Hematopoietic multipotent progenitor cell treated with erythropoietin and hydrocortisone succinate and interleukin-3 and kit ligand, for 6 days (in vitro differentiated cells): ENCODE measurements at places on chromosomes 5 and 9.

DNA sequence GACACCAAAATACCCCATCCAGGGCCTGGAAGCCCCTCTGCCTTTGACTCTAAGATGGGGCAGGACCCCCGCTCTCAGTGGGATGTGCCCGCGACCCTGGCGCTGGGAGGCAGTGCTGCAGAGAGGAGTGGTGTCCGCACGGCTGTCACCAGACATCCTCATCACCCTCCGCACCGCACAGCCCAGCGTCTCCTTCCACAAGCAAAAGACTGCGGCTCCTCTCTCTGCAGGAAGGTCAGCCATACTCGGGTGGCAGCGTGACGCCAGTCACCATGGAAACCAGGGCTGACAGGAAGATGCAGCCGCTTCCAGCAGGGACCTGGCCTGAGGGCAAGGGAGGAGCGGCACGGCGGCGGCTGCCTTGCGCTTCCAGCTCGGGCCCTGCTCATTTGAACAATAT lies 17.1 kb upstream of the SLC6A3 start:
- no peak for DNase-seq

DNA sequence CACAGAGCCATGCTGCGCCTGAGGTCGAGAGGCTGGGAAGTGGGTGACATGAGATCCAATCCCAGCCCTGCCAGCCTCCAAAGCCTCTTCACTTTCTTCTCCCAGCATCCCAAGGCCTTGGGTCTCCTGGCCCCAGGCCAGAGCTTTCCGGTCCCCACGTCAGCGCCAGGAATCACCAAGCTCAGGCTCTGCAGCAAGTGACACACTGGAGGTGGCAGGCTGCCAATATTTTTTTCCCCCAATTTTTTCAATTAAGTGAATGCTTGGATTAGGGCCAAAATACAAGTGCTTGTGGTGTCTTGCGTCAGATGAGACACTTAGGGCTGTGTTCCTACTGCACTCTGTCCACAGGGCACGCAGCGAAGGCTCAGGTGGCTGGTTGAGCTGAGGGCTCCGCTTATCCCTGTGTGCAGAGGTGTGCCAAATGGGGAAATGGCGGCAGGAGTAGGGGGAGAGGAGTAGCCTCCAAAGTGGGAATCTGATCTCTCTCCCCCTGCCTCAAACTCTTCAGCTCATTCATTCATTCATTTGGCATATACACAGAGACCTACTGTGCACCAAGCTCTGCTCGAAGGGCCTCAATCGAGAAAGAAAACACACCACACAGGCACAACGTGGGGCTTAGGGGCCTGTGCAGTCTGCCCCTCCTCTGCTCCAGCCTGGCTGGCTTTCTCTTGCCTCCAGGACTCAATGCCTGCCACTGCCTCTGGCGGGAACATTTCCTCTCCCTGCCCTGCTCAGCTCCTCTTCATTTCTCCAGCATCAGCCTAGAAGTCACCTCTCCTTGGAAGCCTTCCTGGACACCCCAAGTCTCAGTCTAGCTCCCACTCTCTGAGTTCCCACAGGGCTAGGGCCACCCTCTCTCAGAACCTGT lies 16.6 kb downstream of the SH3PXD2B start:
- peak; percentile 79 for DNase-seq

GRCh38 chr9:81431641-81432040 lies 257.7 kb downstream of the TLE1 start:
- no peak for DNase-seq

DNA sequence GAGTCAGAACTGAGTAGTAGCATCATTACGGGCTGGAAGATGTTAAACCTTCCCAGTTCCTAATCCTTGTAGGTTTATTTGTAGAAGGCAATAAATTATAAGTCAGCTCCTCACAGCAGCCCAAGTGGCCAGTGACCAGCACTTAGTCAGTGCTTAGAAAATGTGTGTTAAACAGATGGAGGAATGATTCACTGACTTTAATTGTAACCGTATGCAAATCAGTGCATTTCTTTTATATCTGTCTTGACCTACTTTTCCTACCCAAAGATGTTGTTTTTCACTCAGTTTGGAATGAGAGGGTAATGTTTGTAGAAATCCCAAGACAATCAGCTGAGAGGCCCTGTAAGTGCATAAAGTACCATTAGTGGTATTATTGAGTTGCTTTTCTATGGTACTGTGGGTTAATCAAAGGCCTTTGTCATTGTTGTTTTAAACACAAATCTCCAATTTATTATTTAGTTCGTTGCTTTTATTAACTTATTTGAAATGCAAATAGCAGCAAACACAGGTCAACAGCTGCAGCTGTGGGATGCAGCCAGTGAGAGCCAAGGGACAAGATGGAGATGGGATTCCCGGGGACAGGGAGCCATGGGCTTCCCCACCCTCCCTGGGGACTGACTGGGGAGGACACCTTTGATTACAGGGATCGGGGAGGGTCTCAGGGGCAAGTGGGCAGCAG lies 49.8 kb downstream of the MAP1B start:
- DNase-seq: no peak

DNA sequence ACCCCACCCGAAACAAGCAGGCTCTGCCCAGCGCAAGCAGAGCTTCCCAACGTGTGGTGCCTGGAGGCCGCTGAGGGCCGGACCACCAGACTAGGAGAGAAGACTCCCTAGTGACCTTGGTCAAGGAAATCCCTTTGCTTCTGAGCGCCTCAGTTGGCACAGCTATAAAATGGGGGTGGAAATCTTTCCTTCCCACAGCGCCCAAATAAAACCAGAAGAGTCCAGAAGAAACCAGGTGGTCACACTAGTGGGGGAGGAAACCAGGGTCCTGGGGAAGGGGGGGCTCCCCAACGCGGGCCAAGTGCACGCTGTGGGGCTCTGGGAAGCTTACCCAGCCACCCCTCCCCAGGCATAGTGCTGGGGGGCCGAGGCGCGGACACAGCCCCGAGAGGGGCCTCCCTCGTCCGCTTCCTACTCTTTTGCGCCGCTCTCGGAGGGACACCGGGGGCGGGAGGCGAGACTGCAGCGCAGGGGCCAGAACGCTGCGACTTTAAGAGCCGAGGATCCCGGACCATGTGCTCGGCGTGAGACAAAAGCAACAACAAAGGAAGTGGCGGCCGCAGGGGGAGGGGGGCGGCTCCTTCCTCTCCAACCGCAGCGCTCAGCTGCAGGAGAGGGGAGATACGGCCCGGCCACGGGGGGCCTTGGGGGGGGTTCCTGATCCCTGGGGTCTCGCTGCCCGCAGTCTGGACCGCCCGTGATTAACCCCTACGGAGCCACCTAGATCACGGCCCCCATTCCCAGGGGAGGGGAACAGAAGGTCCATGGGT lies 885 bp downstream of the RNF44 start:
- peak; percentile 92 for DNase-seq

- DNase-seq: no peak
Measured at GRCh38 chr5:108634617-108635288, 112.9 kb upstream of the FER start.

GRCh38 chr5:17340819-17341218 lies 123.4 kb downstream of the BASP1 start:
- peak; percentile 44 for DNase-seq

DNA sequence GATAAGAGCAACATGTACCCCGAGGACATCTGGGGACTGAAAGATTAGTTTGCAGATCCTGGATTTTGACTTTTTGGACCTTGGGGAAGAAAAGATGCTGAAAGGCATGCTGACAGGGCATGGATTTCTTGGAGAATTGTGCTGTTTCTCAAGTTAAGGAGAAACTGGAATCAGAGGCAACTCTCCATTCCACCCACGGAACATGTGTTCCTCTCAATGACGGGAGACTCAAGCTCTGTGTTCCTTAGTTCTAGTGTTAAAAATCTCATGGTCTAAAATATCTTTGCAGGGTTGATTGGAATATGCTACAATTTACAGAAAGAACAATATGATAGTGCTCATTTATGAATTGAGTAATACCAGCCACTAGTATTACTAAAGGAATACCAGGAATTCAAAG lies 34.4 kb upstream of the CDH12 start:
- DNase-seq: no peak

GRCh38 chr5:67549296-67549618 lies 352.7 kb upstream of the CD180 start:
- no peak for DNase-seq

DNA sequence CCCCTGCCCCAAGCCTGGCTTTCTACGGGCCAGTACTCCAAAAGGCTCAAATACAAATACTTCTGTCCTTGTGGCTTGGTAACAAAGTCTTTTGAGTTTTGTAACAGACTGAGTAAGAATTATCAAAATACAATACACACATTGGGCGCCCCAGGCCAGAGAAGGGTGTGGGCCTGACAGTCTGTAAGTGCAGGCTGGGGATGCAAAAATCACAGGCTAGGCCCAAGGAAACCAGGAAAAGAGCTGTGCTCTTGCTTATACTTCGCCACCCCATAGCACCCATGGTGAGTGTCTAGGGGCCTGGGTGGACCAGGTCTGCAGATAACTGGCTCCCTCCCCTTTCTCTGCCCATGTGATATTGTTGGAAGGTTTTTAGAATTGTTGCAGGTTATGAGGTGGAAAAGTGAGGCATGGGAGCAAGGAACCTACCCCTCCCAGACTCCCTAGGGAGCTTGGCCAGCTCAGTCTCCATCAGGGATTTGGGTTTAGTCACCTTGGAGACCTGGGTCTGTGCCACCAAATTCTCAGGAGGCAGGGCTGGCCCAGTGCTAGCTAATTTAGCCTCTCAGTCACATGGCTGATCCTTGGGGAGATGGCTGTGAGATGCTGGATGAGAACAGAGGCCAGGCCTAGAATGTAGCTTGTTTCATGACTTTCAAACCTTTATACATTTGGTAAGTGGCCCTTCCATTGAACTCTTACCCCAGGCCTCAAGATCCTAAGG lies 72.9 kb downstream of the TARS1 start:
- no peak for DNase-seq

GRCh38 chr9:77563174-77563573 lies 84.9 kb downstream of the GNA14 start:
- DNase-seq: no peak

DNA sequence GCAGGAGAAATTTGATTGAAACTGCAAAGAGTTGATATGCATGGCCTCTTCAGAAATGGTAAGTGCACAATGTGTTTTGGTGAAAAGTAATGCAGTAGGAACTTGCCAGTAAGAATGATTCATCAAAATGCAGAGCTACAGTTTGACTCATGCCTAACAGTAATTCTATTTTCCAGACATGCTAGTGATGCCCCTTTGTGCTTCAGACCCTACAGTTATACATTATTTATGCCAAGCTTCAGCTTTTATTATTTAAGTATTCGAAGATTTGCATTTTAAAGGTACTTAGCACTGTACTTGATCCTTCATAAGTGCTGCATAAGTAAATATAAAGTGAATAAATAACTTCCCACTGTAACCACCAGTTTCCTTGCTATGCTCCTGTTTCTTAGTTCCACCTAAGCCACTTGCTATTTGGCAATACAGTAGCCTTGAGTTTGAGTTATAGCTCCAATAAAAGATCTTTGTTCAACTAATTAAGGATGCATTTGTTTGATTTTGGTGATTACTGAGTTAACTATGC lies 3.6 kb upstream of the SPATA31E1 start:
- DNase-seq: peak; percentile 64

DNA sequence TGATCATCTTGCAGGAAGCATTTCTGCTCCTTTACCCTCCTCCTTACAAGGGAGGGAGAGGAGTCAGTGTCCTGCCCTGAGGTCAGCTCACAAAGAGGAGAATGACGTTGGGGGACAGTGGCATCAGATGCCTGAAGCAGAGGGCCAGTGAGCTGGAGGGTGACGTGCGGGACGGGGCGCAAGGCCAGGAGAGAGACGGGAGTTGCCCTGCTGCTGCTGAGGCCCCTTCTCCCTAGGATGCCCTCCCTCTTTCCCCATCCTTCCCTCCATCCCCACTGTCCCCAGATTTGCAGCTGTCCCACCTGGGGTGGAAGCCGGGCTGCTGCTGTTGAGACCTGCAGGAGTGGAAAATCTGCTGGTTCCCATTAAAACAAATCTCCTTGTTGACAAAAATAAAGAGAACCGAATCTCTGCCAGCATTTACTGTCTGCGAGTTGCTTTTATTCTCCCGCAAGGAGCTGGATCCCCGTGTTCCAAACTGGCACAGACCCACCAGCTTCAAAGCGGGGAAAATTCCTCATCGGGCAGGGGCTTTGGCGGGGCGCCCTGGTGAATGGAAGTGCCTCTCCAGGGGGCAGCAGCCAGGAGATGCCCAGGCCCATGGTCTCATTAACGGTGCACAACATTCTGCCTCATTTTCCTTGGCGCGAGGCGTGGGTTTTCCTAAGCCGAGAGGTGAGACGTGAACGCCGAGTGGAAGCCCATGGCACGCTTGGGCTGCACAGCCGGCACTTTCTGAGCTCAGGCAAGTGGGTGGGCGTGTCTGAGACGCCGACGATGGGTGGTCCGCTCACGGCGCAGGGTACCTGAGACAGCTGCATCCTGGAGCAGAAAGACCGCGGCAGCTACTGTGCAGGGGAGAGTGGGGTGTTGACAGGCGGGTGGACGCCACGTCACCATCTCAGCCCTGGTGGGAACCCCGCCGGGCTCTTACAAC lies 13.9 kb upstream of the COL5A1 start:
- DNase-seq: no peak

DNA sequence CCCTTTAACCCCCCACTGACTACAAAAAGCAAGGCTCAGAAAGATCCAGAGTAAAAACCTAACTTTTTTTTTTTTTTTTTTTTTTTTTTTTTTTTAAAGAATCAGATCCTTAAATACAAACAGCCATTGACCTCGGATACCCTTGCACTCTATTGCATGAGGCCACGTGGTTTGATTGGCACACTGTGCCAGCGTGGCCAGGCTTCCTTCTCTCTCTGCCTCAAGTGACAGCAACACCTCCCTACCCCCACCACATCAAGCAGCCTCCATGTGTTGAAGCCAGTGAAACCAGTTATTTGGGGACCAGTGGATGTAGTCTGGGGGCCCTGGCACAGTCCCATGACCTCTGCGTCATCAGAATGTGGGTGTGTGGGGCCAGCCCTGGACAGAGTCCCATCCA lies 71.4 kb downstream of the OTULIN start:
- DNase-seq: no peak

GRCh38 chr5:108345541-108346171 lies 36.2 kb downstream of the FBXL17 start:
- peak; percentile 79 for DNase-seq

GRCh38 chr9:18185196-18185595 lies 288.8 kb upstream of the ADAMTSL1 start:
- no peak for DNase-seq

DNA sequence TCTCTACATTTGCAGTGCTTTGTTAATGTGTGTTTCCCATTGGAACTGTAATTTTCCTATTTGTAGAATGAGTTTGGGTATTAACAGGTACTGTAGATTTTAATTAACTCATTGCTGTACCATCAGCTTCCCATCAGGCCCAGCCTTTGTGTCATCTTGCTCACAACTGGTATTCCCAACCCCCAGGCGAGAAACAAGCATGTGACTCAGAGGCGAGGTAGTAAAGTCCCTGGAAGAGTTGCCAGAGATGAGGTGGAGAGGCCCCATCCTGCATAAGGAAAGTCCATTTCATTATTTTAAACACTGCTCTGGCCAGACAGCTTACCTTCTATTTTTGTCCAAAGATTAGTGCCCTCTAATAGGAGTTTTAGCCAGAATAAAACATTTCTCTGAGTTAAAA lies 29.9 kb downstream of the ADCY2 start:
- no peak for DNase-seq

DNA sequence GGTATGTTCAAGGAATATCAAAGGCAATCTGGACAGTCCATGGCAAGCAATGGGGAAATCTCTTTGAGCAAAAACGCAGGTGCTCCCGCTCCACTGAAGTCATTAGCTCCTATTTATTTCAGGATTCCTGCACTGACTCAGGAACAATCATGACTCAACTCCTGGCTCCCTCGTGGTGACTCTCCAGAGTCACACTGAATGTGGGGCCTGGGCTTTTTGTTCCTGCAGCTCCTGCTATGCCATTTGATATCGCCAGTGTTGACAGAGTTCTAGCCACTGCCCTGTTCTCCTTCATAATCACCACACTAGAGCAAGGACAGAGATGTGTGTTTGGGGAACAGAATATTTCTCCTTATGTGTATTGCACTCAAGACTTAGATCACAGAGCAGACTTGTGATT lies 187.2 kb upstream of the ZNF462 start:
- DNase-seq: no peak
